ENCODE measurements at places on chromosomes 6 and 20.

DNA sequence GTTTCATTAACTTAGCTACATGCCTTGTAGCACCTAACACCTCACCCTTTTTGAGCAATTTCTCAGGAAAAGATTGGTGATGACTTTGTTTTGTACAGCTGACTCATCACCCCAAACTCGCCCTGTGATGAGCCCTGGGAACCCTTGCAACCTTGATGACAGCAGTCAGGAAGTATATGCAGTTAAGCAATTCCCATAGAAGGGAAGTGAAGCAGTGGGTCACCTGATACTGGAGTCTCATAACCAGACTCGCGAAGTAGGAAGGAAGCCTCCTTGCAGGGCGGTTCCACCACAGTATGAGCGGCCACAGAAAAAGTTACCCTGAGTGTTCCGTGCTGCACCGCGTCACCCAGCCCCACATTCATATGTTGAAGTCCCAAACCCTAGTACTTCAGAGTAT is 82.0 kb upstream of the EDN1 start:
- DNase-seq: no peak

DNA sequence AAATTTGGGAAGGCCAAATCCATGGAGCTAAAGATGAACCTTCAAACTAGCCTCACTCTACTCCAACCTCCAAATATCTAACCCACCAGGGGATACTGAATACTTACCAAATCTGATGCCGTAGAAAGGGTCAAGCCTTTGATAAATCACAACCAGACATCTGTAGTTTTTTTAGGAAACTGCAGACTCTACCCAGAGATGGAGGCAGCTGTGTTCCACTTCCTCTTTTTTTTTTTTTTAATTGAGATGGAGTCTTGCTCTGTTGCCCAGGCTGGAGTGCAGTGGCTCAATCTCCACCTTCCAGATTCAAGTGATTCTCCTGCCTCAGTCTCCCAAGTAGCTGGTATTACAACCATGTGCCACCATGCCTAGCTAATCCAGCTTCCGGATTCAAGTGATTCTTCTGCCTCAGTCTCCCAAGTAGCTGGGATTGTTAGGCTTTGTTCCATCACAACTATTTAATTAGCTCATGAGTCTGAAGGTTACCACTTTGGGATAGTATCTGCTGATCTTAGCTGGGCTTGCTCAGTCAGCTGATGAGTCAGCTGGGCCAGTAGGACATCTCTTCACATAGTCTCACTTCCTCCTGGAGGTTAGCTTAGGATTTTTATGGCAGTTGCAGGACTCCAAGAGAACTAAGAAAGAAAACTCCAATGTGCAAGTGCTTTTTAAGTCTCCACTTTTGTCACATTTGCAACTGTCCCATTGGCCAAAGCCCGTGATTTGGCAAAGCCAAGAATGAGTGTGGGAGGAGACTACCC is 13.3 kb downstream of the FRK start:
- DNase-seq: no peak

GRCh38 chr6:133595111-133595761 is 293.7 kb upstream of the TCF21 start:
- no peak for DNase-seq

GRCh38 chr20:47719625-47720024 is 65.7 kb downstream of the SULF2 start:
- no peak for DNase-seq

DNA sequence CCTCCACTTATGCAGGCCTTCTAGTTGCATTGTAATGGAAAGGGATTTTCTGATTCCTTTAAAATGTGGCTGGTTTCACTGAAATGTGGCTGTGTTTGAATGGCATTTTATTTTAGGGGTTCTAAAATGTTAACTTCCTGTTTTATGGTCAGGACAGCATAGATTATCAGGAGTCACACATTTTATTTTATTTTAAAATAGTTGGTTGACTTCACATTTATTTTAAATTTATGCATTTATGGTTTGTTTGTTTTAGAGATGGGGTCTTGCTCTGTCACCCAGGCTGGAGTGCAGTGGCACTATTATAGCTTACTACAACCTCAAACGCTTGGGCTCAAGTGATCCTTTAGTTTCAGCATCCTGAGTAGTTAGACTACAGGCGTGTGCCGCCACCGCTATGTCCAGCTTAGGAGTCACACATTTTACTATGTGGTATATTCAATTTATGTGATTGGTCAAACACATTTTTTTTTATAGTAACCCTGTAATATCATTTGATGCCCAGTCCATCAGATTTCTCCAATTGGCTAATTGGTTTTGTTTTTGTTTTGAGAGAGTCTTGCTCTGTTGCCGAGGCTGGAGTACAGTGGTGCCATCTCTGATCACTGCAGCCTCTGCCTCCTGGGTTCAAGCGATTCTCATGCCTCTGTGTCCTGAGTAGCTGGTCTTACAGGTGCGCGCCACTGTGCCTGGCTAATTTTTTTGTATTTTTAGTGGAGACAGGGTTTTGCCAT is 2.3 kb downstream of the DTD1 start:
- DNase-seq: no peak

- DNase-seq: no peak
Observed at GRCh38 chr6:152150196-152150595, 342.7 kb downstream of the ESR1 start.

GRCh38 chr20:8361006-8361652 is 229.1 kb downstream of the PLCB1 start:
- no peak for DNase-seq

- DNase-seq: no peak
Observed at GRCh38 chr6:125099211-125100073, 54.1 kb upstream of the TPD52L1 start.

GRCh38 chr6:122631571-122632249 is 21.5 kb downstream of the PKIB start:
- DNase-seq: no peak

DNA sequence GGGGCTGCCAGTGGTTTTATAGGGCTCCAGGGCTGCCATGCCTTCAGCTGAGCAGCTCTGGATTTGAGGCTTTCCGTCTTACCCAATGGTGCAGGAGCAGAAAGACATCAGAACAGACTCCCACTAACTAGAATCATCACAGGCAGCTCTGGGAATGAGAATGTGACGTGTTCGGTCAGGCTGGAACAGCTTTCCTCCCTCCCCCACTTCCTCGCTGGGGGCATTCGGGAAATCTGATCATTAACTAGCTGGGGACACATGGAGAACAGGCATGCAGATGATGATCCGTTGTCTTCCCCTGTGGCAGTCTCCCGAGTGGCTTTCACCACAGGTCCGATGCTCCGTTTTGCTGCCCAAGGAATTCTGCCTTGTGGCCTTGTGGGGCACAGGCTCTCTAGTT is 5.5 kb upstream of the MTG2 start:
- DNase-seq: no peak
